ENCODE measurements at places on chromosomes 2 and 18. TPM values are rescaled to one million over a fixed set of nuclear protein-coding genes. Genes with fewer than 3 reads are reported as not detected.

DNA sequence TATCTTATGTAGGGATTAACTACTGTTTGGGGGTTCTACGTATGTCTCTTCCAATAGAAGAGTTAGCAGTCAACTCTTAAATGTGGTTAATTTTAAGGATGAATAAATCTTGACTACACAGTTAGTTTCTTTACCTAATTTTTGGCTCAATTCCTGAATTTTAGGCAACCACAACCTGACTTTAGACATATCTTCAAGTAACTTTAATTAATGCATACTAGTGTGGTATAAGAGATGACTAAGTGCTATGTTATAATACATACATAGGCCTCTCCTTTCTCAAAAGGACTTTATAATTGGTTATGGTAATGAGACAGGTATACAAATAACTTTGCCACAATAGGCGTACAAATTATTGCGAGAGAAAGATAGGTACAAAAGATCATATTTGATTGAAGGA is 312.0 kb downstream of the IRS1 start:
- no peak overlapping the region for H3K27ac ChIP-seq
- H3K4me1 ChIP-seq: peaks cover 5% of the 10 kb centered on the region
- H3K27me3 ChIP-seq: peaks cover 16% of the 10 kb centered on the region

Gene SLC5A7
- not detected for total RNA-seq

Gene SERPINB13
- not detected for total RNA-seq

- peaks cover 62% of the 10 kb centered on the region for H3K27me3 ChIP-seq
- H3K4me1 ChIP-seq: peaks cover 15% of the 10 kb centered on the region
- no peak for DNase-seq
- H3K4me3 ChIP-seq: no peak overlapping the region
- no peak overlapping the region for H3K27ac ChIP-seq
- no peaks in the 10 kb centered on the region for H3K36me3 ChIP-seq
These were observed 7.8 kb downstream of the AGAP1 start for GRCh38 chr2:235501673-235502031.

- peaks cover 16% of the 10 kb centered on the region for H3K4me1 ChIP-seq
- H3K27ac ChIP-seq: no peak overlapping the region
- no peak overlapping the region for H3K4me3 ChIP-seq
- peaks cover 39% of the 10 kb centered on the region for H3K27me3 ChIP-seq
These were observed 34.8 kb upstream of the SPATA3 start for GRCh38 chr2:230961091-230961491.

Gene ERFE
- total RNA-seq: 0.40 TPM

Gene DNAH6
- 0.07 TPM for total RNA-seq

DNA sequence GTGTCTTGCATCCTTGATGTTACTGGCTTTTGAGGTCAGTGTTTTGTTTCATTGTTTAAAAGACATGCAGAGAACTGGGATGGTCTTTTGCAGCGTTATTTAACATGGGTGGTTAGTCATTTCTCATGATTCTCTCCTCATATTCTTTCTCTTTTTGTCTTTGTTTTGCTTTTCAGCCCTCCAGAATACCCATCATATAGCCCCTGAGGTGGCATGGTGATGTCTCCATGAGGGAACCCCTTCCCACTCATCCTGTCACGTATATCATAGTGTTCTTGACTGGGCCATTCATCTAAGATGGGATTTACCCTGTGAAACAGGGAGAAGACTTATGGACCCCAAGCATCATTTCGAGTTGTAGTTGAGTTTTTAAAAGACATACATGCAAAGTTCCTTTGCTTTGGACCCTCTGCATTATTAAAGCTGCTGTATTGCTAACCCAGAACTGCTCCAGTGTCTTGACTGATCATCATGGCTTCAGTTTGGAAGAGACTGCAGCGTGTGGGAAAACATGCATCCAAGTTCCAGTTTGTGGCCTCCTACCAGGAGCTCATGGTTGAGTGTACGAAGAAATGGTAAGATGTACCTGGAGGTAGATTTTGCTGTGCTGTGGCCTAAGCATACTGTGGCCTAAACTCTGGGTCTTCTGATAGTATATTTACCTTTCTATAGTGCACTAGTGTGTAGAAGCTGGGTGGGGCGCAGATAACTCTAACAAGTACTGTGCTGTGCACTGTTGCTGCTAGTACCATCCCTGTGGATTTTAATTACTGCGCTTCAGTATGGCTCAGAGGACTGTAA is 1.4 kb downstream of the EHBP1 start:
- peaks cover 27% of the 10 kb centered on the region for H3K4me1 ChIP-seq
- H3K27me3 ChIP-seq: no peaks in the 10 kb centered on the region
- DNase-seq: no peak
- H3K4me3 ChIP-seq: peak overlapping the region; percentile 90

Gene NR4A2
- 32.9 TPM for total RNA-seq

DNA sequence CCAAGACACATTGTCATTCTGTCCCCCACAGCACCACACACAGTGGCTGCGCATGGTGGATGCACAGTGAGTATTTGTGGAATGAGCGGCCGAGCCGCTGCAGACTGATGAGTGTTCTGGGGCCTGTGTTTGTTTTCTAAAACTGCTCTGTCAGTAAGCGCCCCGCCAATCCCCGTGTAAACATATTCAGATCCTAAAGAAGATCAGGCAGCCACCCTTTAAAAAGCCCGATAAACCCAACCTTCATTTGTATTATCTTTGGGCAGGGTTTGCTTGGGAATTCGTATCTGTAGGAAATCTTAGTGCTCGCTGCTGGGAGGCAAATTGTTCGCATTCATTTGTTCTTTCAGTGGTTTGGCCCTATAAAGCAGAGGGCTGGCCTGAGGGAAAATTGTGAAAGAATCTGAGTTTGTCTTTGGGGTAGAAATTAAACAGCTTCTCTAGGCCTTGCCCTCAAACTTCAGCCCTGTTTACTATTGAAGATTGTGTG is 68.6 kb downstream of the TGOLN2 start:
- no peaks in the 10 kb centered on the region for H3K4me1 ChIP-seq
- H3K36me3 ChIP-seq: no peaks in the 10 kb centered on the region
- H3K27me3 ChIP-seq: no peaks in the 10 kb centered on the region
- H3K27ac ChIP-seq: no peak overlapping the region

Gene CMPK2
- total RNA-seq: 7.2 TPM

DNA sequence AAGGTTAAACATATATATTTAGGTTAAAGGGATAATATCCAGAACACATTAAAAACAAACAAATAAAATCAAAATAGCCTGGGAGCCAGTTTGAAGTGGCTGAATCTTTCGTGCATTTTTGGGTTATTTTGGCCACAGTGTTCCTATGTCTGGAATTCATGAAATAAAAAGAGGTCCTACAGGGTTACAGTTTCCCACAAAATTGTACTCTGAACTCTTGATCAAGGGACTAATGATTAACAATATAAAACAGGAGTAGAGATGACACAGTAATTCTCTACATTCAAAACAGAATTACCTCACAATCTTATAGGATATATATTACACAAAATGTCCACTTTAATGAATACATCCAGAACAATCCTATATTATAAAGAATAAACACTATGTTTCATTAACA is 24.9 kb downstream of the VPS4B start:
- H3K27ac ChIP-seq: no peak overlapping the region
- H3K27me3 ChIP-seq: no peaks in the 10 kb centered on the region
- no peak for DNase-seq
- H3K36me3 ChIP-seq: peaks cover 21% of the 10 kb centered on the region
- no peak overlapping the region for H3K4me3 ChIP-seq

- no peak for DNase-seq
- no peak overlapping the region for H3K4me3 ChIP-seq
- no peaks in the 10 kb centered on the region for H3K36me3 ChIP-seq
These were observed 44.8 kb upstream of the POMC start for GRCh38 chr2:25213229-25213628.

- peak overlapping the region; percentile 2 for H3K4me3 ChIP-seq
- DNase-seq: peak; percentile 61
- H3K27me3 ChIP-seq: peaks cover 4% of the 10 kb centered on the region
- H3K27ac ChIP-seq: no peak overlapping the region
These were observed 89.9 kb upstream of the CDCA7 start for GRCh38 chr2:173264603-173265366.

DNA sequence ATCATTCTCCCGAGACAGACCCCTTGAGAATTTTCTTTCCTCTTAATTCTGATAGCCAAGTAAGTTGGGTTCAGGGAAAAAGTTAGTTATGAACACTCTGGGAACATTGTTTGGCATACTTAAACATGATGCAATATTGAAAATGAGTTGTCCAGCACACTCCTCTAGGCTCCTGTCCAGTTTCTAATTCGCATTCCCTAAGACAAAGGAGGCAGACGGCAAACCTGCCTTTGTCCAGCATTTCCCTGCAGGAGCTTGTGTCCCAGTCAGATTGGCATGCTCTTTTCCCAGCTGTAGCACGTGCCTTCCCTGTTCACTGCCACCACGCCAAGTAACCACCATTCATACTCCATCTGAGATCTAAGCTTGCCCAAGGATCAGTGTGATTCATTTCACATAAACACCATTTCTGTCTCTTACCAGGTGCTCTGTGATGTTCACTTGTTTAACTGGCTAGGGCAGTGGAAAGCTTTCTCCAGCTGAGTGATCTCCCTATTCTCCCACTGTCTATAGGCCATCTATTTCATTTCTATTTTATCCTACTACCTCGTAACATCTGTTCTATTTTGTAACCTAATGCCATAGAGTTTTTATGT is 150.0 kb upstream of the EPB41L3 start:
- no peaks in the 10 kb centered on the region for H3K36me3 ChIP-seq
- no peaks in the 10 kb centered on the region for H3K4me1 ChIP-seq
- H3K4me3 ChIP-seq: no peak overlapping the region
- H3K27ac ChIP-seq: no peak overlapping the region

GRCh38 chr2:122480501-122481243 is 725.2 kb downstream of the TSN start:
- DNase-seq: no peak
- H3K4me1 ChIP-seq: no peaks in the 10 kb centered on the region
- no peaks in the 10 kb centered on the region for H3K27me3 ChIP-seq
- H3K27ac ChIP-seq: no peak overlapping the region
- no peaks in the 10 kb centered on the region for H3K36me3 ChIP-seq

- H3K27me3 ChIP-seq: no peaks in the 10 kb centered on the region
- no peak for DNase-seq
- no peaks in the 10 kb centered on the region for H3K4me1 ChIP-seq
- H3K36me3 ChIP-seq: peaks cover 1% of the 10 kb centered on the region
- no peak overlapping the region for H3K27ac ChIP-seq
- no peak overlapping the region for H3K4me3 ChIP-seq
These were observed 32.4 kb upstream of the ATL2 start for GRCh38 chr2:38409156-38410102.

- H3K4me3 ChIP-seq: peak overlapping the region; percentile 17
- H3K27ac ChIP-seq: peak overlapping the region; percentile 86
These were observed 157.8 kb downstream of the LDLRAD4 start for GRCh38 chr18:13376298-13376840.

Gene KLHL41
- not detected for total RNA-seq

Gene POTEC
- not detected for total RNA-seq

DNA sequence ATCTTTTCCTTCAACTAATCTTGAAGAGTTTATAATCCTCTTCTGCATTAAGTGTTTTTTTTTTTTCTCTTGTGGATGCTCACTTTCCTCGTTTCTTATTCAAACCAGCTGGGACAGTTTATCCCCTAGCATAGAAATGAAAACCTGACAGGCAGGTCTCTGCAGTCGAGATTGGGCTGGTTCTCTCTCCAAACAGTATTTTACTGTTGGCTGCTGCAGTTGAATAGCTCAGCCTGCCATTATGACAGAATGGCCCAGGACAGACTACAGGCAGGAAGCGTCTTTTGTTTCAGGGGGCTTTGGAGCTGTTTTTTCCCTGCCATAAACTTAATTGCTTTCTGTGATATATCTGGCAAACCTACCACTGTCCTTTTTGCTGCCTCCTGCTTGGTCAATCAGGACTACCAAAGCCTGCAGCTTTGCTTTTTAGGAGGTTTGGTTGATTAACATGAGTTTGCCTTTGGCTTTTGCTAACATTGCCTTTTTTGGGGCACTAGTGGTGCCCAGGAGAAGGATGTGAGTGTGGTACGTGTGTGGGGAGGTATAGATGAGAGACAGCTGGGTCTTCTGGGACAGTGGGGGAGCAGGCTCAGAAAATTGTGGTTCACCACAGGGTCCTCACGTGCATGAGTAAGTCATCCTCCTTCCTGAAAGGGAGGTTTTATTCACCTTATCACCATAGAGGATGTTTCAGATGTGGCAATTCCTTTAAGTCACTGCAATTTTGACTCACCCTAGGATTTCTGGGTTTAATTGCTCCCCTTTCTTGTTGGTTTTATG is 128.7 kb downstream of the LYPD6B start:
- peaks cover 22% of the 10 kb centered on the region for H3K4me1 ChIP-seq
- DNase-seq: peak; percentile 77
- H3K4me3 ChIP-seq: no peak overlapping the region
- no peaks in the 10 kb centered on the region for H3K36me3 ChIP-seq

Gene BOLL
- 0.12 TPM for total RNA-seq

Gene KIF1A
- 8.4 TPM for total RNA-seq

GRCh38 chr2:109438773-109439389 is 174.9 kb downstream of the SEPTIN10 start:
- peaks cover 36% of the 10 kb centered on the region for H3K36me3 ChIP-seq
- no peak overlapping the region for H3K4me3 ChIP-seq
- no peaks in the 10 kb centered on the region for H3K4me1 ChIP-seq
- no peaks in the 10 kb centered on the region for H3K27me3 ChIP-seq

Gene OTOS
- not detected for total RNA-seq

Gene SOX11
- total RNA-seq: not detected

Gene DLX2
- not detected for total RNA-seq

DNA sequence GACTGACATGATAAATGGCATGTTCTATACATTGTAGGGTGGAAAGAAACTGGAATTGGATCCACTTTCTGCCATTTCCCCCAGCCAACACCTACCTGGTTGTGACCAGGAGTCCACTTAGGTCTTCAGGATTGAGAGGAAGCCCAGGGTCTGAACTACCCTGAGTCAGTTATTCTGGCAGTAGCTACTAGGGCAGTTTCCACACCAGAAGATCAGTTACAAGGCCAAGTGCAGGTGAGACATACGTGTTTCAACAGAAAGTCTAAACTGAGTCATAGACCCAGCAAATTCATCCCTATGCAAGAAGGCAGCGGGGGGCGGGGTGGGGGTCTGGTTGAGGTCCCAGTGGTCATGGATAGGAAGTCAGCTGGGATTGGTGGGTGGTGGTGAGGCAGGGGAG is 21.9 kb downstream of the ANTXR1 start:
- no peak overlapping the region for H3K4me3 ChIP-seq
- H3K27ac ChIP-seq: no peak overlapping the region
- no peaks in the 10 kb centered on the region for H3K36me3 ChIP-seq
- no peak for DNase-seq
- peaks cover 12% of the 10 kb centered on the region for H3K27me3 ChIP-seq

GRCh38 chr2:15554525-15555218 is 6.5 kb downstream of the NBAS start:
- no peak overlapping the region for H3K4me3 ChIP-seq
- no peaks in the 10 kb centered on the region for H3K27me3 ChIP-seq
- DNase-seq: no peak
- H3K27ac ChIP-seq: no peak overlapping the region
- H3K4me1 ChIP-seq: peaks cover 14% of the 10 kb centered on the region
- peaks cover 12% of the 10 kb centered on the region for H3K36me3 ChIP-seq

Gene KCNF1
- not detected for total RNA-seq

Gene UGT1A9
- total RNA-seq: not detected

Gene CHPF
- total RNA-seq: 9.0 TPM

Gene CDH19
- total RNA-seq: not detected

Gene MMADHC
- 143 TPM for total RNA-seq

Gene RAMP1
- 0.62 TPM for total RNA-seq

GRCh38 chr2:224709301-224709700 is 6.9 kb downstream of the CCDC195 start:
- H3K27ac ChIP-seq: no peak overlapping the region
- no peaks in the 10 kb centered on the region for H3K4me1 ChIP-seq
- H3K4me3 ChIP-seq: no peak overlapping the region
- peaks cover 2% of the 10 kb centered on the region for H3K36me3 ChIP-seq
- peaks cover 2% of the 10 kb centered on the region for H3K27me3 ChIP-seq

Gene FSHR
- not detected for total RNA-seq

GRCh38 chr2:120596990-120597594 is 138.6 kb upstream of the GLI2 start:
- DNase-seq: no peak
- H3K4me3 ChIP-seq: no peak overlapping the region
- peaks cover 4% of the 10 kb centered on the region for H3K27me3 ChIP-seq
- H3K27ac ChIP-seq: no peak overlapping the region
- no peaks in the 10 kb centered on the region for H3K36me3 ChIP-seq
